ENCODE measurements at places on chromosomes 6 and 20. TPM values are rescaled to one million over a fixed set of nuclear protein-coding genes. Genes with fewer than 3 reads are reported as not detected.

The CHRNA4 gene
- 9.1 TPM for total RNA-seq

GRCh38 chr6:34301408-34301807 is 52.6 kb upstream of the SMIM29 start:
- no peaks in the 10 kb centered on the region for H3K36me3 ChIP-seq
- no peak overlapping the region for H3K4me3 ChIP-seq
- no peak overlapping the region for H3K27ac ChIP-seq
- peaks cover 3% of the 10 kb centered on the region for H3K4me1 ChIP-seq

DNA sequence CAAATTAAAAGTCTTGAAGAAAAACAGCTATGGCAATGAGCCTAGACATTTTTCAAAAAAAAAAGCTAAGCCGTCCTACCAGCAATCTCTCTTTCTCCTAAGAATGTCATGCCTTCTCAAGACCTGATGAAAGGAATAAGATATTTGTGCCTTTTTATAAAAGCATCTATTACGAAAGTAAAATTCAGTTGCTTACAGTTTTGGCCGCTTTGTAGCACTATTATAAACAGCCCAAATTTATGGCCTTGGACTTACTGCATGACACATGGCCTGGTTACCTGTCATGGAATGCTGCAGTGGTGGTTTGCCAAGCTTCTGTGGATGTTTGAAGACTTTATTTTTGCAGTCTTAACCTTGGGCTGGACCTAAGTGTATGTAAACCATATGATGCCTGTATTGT is 22.2 kb upstream of the VAPB start:
- DNase-seq = no peak
- peaks cover 16% of the 10 kb centered on the region for H3K36me3 ChIP-seq
- no peaks in the 10 kb centered on the region for H3K27me3 ChIP-seq
- no peak overlapping the region for H3K27ac ChIP-seq

- H3K27me3 ChIP-seq = no peaks in the 10 kb centered on the region
- H3K4me3 ChIP-seq = no peak overlapping the region
- DNase-seq = no peak
- H3K27ac ChIP-seq = no peak overlapping the region
- H3K4me1 ChIP-seq = no peaks in the 10 kb centered on the region
- H3K36me3 ChIP-seq = peaks cover 15% of the 10 kb centered on the region
Measured at GRCh38 chr20:4782378-4782772, 60.7 kb downstream of the PRND start.

GRCh38 chr20:45067558-45067957 is 33.4 kb downstream of the KCNS1 start:
- H3K36me3 ChIP-seq = peaks cover 22% of the 10 kb centered on the region
- no peak for DNase-seq
- peak overlapping the region; percentile 96 for H3K27ac ChIP-seq
- no peaks in the 10 kb centered on the region for H3K27me3 ChIP-seq
- H3K4me3 ChIP-seq = peak overlapping the region; percentile 23

- peak overlapping the region; percentile 82 for H3K27ac ChIP-seq
- DNase-seq = peak; percentile 77
- H3K4me3 ChIP-seq = peak overlapping the region; percentile 62
- no peaks in the 10 kb centered on the region for H3K27me3 ChIP-seq
- H3K4me1 ChIP-seq = peaks cover 18% of the 10 kb centered on the region
Measured at GRCh38 chr6:146913842-146914488, 290.3 kb upstream of the STXBP5 start.

Measured in type B pancreatic cell (in vitro differentiated cells).